Endodermal cell (in vitro differentiated cells): ENCODE measurements at places on chromosomes 5 and 9. TPM values are rescaled to one million over a fixed set of nuclear protein-coding genes. Genes with fewer than 3 reads are reported as not detected.
A peak's percentile ranks its signal among the peaks of the same experiment; 100 is the strongest.

The C9 gene
- 0.45 TPM in 1 of 3 replicates, not detected in the others for total RNA-seq

The MELK gene
- 30.4 to 99.8 TPM (median 88.9 TPM) in 3 replicates for total RNA-seq

The ZNF462 gene
- 60.3 to 72.1 TPM (median 68.2 TPM) in 3 replicates for total RNA-seq

The STK32A gene
- total RNA-seq = 7.4 and 9.8 TPM in 2 replicates

The TTLL11 gene
- total RNA-seq = 0.68 and 1.0 TPM in 2 replicates

The TBC1D2 gene
- 8.0 to 35.4 TPM (median 8.1 TPM) in 3 replicates for total RNA-seq

The VCAN gene
- 180 to 436 TPM (median 397 TPM) in 3 replicates for total RNA-seq

DNA sequence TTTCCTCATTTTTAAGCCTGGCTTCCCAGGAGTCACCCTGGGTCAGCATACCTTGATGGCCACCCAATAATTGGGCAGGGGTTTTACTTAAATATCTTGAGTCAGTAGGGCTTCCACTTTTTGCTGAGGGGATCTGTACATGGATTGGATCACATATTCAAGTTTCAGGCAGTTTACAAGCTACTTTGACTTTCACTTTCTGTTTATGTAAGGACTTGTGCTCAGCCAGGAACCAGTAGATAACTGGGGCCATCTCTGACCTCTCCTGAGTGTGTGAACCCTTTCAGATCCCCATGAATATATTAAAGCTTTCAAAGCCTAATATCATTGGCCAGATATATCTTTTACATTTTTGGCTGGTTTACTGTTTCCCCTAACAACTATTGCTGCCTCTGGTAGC is 45.1 kb downstream of the SLCO6A1 start:
- no peak overlapping the region for H3K27ac ChIP-seq
- no peak overlapping the region for H3K4me3 ChIP-seq
- no peaks in the 10 kb centered on the region for H3K4me1 ChIP-seq
- no peaks in the 10 kb centered on the region for H3K27me3 ChIP-seq
- no peaks in the 10 kb centered on the region for H3K36me3 ChIP-seq

DNA sequence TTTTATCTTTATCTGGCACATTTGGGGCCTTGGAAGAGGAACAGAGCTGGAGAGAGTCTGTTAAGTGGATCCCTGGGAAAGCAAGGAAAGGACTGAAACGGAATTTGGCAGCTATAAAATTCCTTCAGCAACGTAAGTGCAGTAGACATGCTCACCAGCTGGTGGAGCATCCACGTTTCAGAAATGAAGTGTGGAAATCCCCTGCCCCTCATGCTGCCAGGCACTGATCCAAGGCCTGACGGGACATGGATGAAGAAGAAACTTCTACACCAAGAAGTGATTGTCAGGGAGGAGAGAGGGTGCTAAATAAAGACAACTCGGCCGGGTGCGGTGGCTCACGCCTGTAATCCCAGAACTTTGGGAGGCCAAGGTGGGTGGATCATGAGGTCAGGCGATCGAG is 209.3 kb downstream of the ROR2 start:
- H3K27ac ChIP-seq = no peak overlapping the region
- no peaks in the 10 kb centered on the region for H3K4me1 ChIP-seq
- H3K36me3 ChIP-seq = peaks cover 86% of the 10 kb centered on the region
- DNase-seq = no peak
- H3K4me3 ChIP-seq = no peak overlapping the region

GRCh38 chr9:128771094-128771721 is 519 bp downstream of the ZER1 start:
- peak overlapping the region; percentile 90 for H3K4me3 ChIP-seq
- no peaks in the 10 kb centered on the region for H3K27me3 ChIP-seq

DNA sequence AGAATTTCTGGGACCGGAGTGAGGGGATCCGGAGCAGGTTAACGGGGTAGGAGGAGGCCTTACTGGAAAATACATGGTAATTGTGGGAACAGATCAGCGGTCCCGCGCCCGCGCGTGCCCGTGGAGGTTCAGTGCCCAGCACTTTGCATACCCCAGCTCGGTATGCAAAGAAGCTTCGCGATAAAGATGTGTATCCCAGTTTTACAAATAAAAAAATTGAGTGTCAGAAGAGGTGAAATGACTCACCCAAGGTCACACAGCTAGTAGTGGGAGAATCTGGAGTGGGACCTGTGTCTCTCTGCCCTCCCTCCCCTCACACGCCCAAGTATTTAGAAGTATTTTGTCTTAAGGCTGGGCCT is 967 bp downstream of the NEURL1B start:
- H3K4me3 ChIP-seq = peak overlapping the region; percentile 81
- no peaks in the 10 kb centered on the region for H3K4me1 ChIP-seq
- no peak for DNase-seq
- H3K27me3 ChIP-seq = peaks cover 24% of the 10 kb centered on the region
- H3K27ac ChIP-seq = no peak overlapping the region
- no peaks in the 10 kb centered on the region for H3K36me3 ChIP-seq

DNA sequence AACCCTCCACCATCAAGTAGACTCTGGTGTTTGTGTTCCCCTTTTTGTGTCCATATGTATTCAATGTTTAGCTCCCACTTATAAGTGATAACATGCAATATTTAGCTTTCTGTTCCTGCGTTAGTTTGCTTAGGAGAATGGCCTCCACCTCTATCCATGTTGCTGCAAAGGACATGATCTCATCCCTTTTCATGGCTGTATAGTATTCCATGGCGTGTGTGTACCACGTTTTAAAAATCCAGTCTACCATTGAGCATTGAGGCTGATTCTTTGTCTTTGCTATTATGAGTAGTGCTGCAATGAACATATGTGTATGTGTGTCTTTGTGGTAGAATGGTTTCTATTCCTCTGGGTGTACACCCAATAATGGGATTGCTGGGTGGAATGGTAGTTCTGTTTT is 140.1 kb downstream of the BASP1 start:
- no peaks in the 10 kb centered on the region for H3K36me3 ChIP-seq
- no peaks in the 10 kb centered on the region for H3K27me3 ChIP-seq
- no peaks in the 10 kb centered on the region for H3K4me1 ChIP-seq
- no peak overlapping the region for H3K4me3 ChIP-seq

- no peaks in the 10 kb centered on the region for H3K4me1 ChIP-seq
- H3K27me3 ChIP-seq = no peaks in the 10 kb centered on the region
- no peak for DNase-seq
- no peak overlapping the region for H3K27ac ChIP-seq
- no peak overlapping the region for H3K4me3 ChIP-seq
- H3K36me3 ChIP-seq = no peaks in the 10 kb centered on the region
Observed at GRCh38 chr5:72584466-72584865, 77.3 kb upstream of the ZNF366 start.

GRCh38 chr9:98152526-98152925 is 33.5 kb upstream of the TRIM14 start:
- no peaks in the 10 kb centered on the region for H3K27me3 ChIP-seq
- H3K4me1 ChIP-seq = no peaks in the 10 kb centered on the region

DNA sequence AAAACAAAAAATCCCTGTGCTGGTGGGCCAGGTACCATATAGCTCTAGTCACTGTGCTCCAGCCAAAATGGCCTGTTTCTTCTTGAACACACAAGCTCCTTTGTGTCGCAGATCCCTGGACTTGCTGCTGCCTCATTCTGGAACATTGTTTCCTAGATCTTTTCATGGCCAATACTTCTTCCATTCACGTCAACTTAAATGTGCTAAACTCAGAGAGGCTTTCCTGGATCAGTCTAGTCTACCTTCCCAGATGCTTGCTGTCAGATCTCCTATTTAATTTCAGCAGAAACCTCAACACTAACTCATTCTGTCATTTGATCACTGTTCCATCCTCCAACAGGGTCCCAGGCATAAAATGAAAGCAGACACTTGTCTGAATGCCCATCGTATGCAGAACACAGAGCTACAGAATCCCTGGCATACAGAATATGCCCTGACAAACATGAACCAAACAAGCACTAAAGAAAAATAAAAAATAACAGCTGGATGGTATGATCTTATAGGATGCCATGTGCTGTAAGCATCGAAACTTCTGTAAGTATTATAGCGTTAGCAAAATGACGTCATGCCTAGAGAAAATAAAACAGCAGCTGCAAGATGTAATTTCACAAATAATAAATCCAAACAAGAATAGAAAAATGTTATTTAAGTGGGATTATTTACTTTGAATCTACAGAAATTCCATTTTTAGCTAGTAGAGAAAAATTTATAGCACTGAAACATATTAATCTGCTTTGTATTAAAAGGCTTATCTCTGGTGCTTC is 403.7 kb upstream of the DAP start:
- no peaks in the 10 kb centered on the region for H3K36me3 ChIP-seq
- H3K27ac ChIP-seq = no peak overlapping the region
- no peaks in the 10 kb centered on the region for H3K27me3 ChIP-seq
- DNase-seq = no peak
- no peaks in the 10 kb centered on the region for H3K4me1 ChIP-seq

DNA sequence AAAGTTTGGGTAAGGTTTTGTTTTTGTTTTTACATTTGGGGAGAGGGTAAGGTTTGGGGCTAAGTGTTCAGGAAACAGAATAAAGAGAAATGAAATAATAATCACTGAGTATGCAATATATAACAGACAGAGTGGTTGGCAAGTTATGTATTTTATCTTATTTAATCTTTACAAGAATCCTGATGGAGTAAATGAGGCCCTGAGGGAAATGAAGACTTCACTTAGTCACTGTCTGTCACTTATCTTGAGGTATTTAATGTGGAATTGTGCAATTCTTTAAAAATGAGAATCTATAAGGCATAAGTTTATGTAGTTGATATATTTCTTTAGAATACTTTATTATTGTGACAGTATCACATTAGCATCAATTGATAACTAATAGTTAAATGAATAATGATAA is 48.1 kb downstream of the TEK start:
- no peak overlapping the region for H3K4me3 ChIP-seq
- H3K4me1 ChIP-seq = no peaks in the 10 kb centered on the region

DNA sequence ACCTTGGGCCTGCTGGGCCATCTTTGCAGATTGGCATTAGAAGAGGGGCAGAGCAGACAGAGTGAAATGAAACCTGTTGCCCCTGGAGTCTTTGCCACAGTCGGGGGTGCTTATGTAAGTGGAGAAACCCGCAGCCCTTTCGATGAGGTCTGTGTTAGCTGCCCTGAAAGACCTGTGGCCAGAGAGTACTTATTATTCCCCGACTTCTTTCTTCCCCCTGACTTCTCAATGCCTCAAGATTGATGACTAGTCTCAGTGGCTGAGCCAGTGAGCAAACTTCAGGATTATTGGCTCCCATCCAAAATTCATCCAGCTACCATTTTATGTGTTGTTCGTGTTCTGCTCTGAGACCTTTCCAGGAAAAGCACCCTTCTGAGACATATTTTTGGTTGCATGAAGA is 7.6 kb downstream of the NTRK2 start:
- no peak for DNase-seq
- no peak overlapping the region for H3K4me3 ChIP-seq
- H3K27me3 ChIP-seq = peaks cover 39% of the 10 kb centered on the region
- no peaks in the 10 kb centered on the region for H3K4me1 ChIP-seq
- peak overlapping the region; percentile 62 for H3K27ac ChIP-seq
- no peaks in the 10 kb centered on the region for H3K36me3 ChIP-seq

- H3K4me1 ChIP-seq = no peaks in the 10 kb centered on the region
- no peak for DNase-seq
- no peaks in the 10 kb centered on the region for H3K36me3 ChIP-seq
- H3K27me3 ChIP-seq = no peaks in the 10 kb centered on the region
Observed at GRCh38 chr9:26524267-26524666, 368.3 kb downstream of the CAAP1 start.

DNA sequence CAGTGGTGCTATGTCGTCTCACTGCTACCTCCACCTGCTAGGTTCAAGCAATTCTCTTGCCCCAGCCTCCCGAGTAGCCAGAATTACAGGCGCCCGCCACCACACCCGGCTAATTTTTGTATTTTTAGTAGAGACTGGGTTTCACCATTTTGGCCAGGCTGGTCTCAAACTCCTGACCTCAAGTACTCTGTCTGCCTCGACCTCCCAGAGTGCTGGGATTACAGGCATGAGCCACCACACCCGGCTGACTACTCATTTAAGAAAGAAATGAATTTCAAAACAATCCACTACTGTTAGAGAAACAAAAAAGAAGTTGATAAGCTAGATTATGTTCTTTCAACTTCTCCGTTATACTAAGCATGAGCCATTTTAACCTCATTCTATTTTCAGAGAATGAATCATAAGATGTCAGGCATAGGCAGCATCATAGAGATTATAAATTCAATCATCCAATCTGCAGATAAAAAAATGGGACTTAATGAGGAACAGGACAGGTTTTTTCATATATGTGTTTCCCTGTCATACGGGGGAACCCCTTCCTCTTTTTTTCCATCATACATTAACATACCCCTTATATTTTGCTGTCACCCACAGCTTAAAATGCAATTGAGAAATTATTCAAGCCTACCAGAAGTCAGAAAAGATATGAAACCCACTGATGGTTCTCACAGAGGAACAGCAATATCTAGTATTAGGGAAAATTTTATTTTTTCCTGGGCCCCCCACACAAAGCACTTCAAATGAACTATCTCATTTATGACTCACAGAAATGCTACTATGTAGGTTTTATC is 26.5 kb upstream of the ADRB2 start:
- no peaks in the 10 kb centered on the region for H3K36me3 ChIP-seq
- no peak overlapping the region for H3K27ac ChIP-seq
- peaks cover 5% of the 10 kb centered on the region for H3K27me3 ChIP-seq
- no peak overlapping the region for H3K4me3 ChIP-seq

GRCh38 chr5:170571875-170572852 is 68.3 kb downstream of the KCNIP1 start:
- H3K4me3 ChIP-seq = no peak overlapping the region
- no peak for DNase-seq
- H3K36me3 ChIP-seq = no peaks in the 10 kb centered on the region
- no peak overlapping the region for H3K27ac ChIP-seq
- H3K4me1 ChIP-seq = no peaks in the 10 kb centered on the region

GRCh38 chr9:14306672-14307660 is 7.0 kb downstream of the NFIB start:
- H3K36me3 ChIP-seq = peaks cover 4% of the 10 kb centered on the region
- DNase-seq = no peak
- no peak overlapping the region for H3K4me3 ChIP-seq
- H3K27ac ChIP-seq = no peak overlapping the region

- H3K4me3 ChIP-seq = no peak overlapping the region
- no peaks in the 10 kb centered on the region for H3K36me3 ChIP-seq
- no peak overlapping the region for H3K27ac ChIP-seq
- DNase-seq = no peak
Observed at GRCh38 chr5:28009576-28009975, 971.2 kb upstream of the CDH9 start.

DNA sequence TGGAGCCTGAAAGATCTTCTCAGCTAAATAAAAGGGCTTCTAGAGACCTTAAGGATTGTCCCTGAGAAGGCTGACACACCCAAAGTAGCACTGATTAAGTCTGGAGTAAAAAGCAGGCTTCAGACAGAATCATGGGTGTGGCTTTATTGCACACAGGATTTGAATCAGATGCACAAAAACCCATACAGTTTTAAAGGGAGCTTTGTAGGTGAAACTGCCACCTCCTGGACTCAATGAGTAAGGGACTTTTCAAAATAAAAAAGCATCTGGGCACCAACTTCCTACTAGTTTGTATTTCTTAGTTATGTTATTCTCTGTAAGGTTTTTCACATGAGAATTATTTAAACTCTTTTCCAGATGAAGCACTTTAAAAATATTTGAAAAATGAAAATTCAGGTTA is 129.4 kb downstream of the EDIL3 start:
- no peak for DNase-seq
- H3K27me3 ChIP-seq = no peaks in the 10 kb centered on the region
- no peak overlapping the region for H3K4me3 ChIP-seq
- H3K4me1 ChIP-seq = peaks cover 2% of the 10 kb centered on the region

- peaks cover 11% of the 10 kb centered on the region for H3K4me1 ChIP-seq
- no peak overlapping the region for H3K4me3 ChIP-seq
- H3K27ac ChIP-seq = no peak overlapping the region
- no peaks in the 10 kb centered on the region for H3K27me3 ChIP-seq
- no peaks in the 10 kb centered on the region for H3K36me3 ChIP-seq
- DNase-seq = peak; percentile 41
Observed at GRCh38 chr5:19577882-19578281, 410.1 kb downstream of the CDH18 start.
